ENCODE measurements at places on chromosomes 1 and 21. TPM values are rescaled to one million over a fixed set of nuclear protein-coding genes. Genes with fewer than 3 reads are reported as not detected.
A peak's percentile ranks its signal among the peaks of the same experiment; 100 is the strongest.

DNA sequence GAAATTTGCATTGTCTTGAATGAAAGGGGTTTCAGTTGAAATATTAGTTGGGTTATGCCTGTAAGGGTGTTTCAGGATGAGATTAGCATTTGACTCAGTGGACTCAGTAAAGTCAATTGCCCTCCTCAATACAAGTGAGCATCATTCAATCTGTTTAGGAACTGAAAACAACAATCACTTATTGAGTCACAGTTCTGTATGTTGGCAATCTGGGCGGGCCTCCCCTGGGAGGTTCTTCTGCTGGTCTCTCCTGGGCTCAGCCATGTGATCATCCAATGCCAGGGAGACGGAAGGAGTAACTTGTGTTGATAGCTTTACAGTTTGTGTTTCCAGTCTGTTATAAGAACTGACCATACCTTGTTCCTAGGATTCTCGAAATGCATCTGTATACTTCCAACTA, 262.9 kb upstream of the RUNX1 start:
- no peak for DNase-seq

- DNase-seq: no peak
Measured at GRCh38 chr21:35035581-35035980, 13.5 kb downstream of the RUNX1 start.

GRCh38 chr21:25733859-25734653, 648 bp downstream of the ATP5PF start:
- peak; percentile 25 for DNase-seq

- no peak for DNase-seq
Measured at GRCh38 chr1:51343624-51344023, 13.3 kb upstream of the TTC39A start.

GRCh38 chr1:83098131-83098530, 900.8 kb downstream of the TTLL7 start:
- DNase-seq: no peak

GRCh38 chr1:81804312-81804711, 3.6 kb downstream of the ADGRL2 start:
- DNase-seq: no peak

FCRL5 gene
- total RNA-seq: not detected

OR2T33 gene
- not detected for total RNA-seq

NUDT4B gene
- 6.1 TPM for total RNA-seq
